Activated CD8-positive, alpha-beta memory T cell treated with anti-CD3 and anti-CD28 coated beads for 1 hour (primary cell): ENCODE measurements at places on chromosomes 7 and 10.

- no peak for DNase-seq
Observed at GRCh38 chr7:154693661-154694060, 309.3 kb downstream of the PAXIP1 start.

- no peak for DNase-seq
Observed at GRCh38 chr10:29481906-29482440, 152.8 kb downstream of the SVIL start.

DNA sequence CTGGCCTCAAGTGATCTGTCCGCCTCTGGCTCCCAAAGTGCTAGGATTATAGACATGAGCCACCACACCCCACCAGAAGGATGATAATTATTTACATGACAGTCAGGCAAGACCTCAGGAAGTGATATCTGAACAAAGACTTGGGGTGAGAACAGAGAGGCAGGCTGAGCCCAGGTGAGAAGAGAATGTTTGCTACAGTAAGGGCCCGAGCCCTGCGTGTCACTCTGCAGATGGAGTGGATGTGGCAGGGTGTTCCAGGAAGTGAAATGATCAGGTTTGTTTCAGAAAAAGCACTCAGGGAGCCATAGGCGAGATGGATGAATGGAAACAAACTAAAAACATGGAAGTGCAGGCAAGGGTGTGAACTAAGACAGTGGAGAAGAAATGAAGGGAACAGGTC, 22.2 kb downstream of the SFMBT2 start:
- DNase-seq: no peak

GRCh38 chr7:80334908-80335307, 177.0 kb downstream of the GNAT3 start:
- DNase-seq: no peak

DNA sequence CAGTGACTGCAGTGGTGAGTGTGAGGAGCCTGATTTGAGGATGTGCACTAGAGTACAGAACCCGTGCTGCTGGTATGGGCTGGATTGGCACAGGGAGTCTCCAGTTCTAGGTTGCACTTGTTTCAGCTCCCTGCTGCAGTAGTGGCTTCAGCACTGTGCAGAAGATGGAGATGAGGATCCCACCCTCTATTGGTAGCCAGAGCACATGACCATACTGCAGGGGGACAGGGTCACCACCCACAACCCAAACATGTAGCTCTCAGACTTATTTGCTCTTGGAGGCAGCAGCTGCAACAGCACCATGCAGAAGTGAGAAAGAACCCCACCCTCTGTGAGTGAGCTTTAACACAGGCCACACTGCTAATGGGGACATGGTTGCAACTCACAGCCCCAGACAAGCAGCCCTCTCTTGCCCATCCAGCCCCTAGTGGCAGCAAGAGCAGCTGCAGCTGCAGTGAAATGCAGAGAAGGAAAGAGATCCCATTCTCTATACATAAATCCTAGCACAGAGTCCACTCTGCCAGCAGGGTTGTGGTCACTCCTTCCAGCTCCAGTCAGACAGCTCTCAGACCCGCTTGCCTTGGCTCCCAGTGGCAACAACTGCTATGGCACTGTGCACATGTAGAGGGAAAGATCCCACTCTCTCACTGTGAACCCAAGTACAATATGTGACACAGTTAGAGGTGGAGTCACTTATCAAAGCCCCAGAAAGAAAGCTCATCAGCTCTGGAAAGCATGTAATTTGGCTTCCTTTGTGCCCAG, 51.4 kb upstream of the SCIN start:
- no peak for DNase-seq

DNA sequence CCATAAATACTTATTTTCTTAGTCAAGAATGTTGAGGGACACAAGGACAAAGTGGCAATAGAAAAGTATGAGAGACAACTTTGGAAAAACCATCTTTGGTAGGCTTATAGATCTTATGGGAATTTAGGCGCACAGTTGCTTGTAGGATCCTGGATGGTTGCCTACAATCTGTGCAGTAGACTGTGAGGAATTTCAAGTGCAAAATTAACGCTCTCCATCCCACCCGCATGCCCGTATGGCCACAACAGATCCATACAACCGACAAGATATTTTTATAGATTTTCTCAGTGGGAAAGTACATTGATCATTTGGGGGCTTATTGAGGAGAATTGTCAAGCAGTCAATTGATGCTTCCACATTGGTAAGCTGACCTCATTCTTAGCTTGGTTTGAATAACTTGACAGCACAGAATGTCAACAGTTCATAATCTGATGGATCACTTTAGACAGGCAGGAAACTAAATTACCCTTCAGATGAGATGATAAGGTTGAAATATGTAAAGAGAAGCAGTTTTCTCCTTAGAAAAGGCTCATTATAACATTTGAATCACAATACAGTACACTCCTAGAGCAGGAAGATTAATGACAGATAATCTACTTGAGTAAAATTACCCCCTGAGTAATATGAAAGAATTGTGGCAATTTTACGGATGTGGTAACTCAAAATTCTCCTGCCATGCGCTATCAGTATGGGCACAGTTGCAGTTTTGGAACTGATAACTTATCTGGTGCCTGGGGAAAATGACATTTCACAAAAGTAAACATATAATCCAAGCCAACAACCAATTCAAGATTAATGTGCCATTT, 479.7 kb downstream of the KIF20B start:
- no peak for DNase-seq

DNA sequence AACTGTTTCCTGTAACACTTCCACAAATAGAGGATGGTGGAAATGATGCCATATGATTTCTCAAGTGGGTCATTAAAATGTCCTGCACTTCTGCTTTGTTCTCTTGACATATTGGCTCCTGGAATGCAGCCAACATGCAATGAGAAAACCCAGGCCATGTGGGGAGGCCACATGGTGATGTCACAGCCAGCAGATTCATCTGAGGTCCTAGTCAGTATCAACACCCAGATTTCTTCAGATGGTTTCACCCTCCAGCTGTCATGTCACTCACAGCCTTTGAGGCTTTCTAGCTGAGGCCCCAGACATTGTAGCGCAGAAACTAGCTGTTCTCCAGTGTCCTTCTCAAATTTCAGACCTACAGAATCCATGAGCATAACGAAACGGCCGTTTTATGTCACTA, 102.3 kb upstream of the NUPR2 start:
- no peak for DNase-seq

DNA sequence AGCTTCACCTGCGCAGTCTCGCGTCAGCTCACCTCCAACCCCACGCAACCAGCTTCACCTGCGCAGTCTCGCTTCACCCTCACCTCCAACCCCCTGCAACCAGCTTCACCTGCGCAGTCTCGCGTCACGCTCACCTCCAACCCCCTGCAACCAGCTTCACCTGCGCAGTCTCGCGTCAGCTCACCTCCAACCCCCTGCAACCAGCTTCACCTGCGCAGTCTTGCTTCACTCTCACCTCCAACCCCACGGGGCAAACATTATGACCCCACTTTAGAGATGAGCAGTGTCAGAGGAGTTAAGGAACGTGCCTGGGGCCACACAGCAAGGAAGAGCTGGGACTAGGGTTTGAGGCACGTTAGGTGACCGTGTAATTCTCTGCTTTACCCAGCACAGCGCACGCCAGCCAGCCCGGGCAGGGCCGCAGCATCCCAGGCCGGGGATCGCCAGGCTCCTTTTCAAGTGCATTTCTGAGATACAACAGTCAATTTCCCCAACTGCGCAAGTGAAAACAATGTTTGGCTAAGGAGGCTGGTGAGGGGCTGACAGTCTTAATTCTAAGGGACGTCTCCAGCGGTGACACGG, 22.6 kb upstream of the PDGFA start:
- DNase-seq: no peak

DNA sequence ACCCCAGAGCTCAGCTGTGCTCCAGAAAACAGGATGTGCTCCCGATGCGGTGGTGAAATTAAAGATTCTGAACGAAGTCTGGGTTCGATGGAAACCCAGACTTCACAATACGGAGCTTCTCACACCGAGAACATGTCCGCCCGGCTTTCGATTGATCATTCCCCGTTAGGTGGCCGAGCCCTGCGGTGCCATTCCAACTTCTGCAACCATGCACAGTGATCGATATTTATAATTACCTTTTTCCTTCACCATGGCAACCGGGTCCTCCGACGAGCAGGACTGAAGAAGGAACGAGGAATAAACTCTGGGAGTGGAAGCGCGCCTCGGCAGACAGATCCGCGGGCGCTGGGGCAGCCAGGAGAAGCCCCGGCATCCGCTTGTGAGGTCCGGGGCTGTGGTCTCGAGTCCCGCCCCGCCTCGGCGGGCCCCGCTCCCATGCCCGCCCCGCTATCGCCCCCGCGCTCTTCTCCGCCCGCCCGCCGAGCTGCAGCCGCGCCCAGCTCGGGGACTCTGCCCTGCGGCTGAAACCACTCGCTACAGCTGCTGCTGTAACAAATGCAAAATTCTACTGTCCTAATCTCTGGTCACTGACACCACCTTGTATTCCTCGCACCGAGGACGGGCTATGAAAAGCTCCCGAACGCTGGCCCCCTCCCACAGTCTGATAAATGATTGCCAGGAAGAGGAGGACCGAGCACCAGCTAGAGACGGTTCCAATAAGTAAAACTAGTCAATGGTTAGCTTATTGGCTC, 26.2 kb downstream of the ABLIM1 start:
- peak; percentile 8 for DNase-seq

DNA sequence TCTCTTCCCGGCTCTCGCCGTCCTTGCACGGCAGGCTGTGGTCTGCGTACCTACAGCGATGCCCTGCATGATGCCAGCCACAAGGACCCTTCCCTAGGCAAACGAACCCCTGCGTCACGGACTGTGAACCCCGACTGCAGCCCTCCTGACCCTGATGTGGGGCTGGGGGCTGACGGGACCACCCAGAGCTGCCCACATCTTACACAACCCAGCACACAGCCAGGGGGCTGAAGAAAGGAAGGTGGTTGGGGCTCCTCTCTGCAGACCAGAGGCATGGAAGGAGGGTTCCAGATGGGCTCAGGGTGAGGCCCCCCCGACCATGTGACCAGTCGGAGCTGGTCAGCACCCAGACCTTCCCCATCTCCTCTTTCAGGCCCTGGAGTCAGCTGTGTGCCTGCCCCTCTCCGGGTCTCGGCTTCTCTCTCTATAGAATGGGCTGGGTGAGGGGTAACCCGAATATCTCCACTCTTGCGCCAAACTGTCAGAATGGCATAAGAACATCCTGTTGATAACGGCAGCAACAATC, 41.4 kb downstream of the EBF3 start:
- DNase-seq: no peak

DNA sequence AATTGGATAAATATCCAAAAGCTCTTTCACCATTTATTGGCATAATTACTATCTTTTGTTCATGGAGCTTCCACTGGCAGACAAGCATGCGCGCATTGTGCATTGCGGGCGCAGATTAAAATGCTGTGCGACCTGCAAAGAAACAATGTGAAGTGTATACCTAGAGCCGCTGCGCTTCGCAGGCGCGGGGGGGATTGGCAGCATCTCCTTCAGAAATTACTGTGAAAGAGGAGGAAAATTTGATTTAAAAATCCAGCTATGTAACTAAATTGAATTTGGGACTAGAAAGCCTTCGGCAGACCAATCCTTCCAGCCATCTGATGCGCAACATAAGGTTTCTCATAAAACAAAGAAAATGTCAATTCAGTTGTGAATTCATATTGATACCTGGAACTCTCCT, 10.3 kb upstream of the NPM3 start:
- DNase-seq: no peak

DNA sequence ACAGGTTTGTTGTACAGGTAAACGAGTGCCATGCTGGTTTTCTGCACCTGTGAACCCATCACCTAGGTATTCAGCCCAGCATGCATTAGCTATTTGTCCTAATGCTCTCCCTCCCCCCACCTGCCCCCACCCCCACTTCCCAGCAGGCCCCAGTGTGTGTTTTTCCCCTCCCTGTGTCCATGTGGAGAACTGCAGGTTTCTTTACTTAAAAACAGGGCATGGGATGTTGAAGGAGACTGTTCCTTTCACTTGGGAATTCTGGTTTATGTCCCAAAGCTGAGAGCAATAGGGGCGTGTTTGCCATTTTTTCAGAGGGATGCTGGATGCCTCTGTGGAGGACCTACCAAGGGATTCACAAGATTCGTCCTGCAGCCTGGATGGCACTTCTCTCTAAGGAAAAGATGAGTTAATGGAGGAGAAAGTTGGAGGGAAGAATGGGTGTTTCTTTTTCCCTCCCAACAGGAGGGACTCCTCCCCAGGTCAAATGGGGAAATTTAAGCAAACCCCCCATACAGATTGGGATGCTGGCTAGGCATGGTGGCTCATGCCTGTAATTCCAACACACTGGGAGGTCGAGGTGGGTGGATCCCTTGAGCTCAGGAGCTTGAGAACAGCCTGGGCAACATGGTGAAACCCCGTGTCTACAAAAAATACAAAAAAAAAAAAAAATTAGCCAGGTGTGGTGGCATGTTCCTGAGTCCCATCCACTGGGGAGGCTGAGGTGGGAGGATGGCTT, 136.0 kb downstream of the GALNT17 start:
- no peak for DNase-seq

DNA sequence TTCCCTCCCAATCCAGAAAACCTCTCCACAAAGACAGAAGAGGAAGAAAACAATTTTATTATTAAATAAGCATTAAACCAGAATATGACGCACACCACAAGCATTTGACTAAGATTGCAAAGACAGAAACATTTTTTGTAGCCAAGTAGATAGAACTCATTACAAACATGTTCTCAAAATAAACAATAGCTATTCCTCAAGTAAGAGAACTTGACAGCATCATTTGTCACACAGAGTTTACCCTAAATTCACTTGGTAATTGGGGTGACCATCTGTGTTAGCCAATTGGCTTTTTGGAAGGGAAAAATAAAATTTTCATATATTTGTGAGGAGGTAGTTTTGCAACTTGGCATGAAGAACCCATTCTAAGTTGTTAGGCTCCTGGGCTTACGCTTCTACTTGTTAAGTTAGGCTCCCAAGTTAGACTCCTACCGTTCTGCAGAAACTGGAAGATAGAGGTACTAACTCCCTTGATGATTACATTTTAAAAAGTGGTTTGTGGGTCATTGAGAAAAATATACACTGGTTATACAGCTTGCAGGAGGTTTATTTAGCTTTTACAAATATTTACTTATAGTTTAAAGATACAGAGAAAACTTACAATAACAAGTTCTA, 618.6 kb upstream of the CNTNAP2 start:
- DNase-seq: no peak

GRCh38 chr10:97069576-97070362, 116.0 kb downstream of the SLIT1 start:
- no peak for DNase-seq
